ENCODE measurements at places on chromosomes 3 and 15. TPM values are rescaled to one million over a fixed set of nuclear protein-coding genes. Genes with fewer than 3 reads are reported as not detected.

PIF1 gene
- total RNA-seq = 0.39 TPM

LRRK1 gene
- total RNA-seq = 16.0 TPM

ISL2 gene
- total RNA-seq = not detected

CCDC39 gene
- total RNA-seq = not detected

GRCh38 chr3:113751141-113751540 lies 4.3 kb downstream of the ATP6V1A start:
- H3K36me3 ChIP-seq = no peaks in the 10 kb centered on the region
- H3K4me1 ChIP-seq = peaks cover 9% of the 10 kb centered on the region
- no peak overlapping the region for H3K4me3 ChIP-seq
- DNase-seq = no peak
- H3K27me3 ChIP-seq = no peaks in the 10 kb centered on the region
- H3K27ac ChIP-seq = no peak overlapping the region

DNA sequence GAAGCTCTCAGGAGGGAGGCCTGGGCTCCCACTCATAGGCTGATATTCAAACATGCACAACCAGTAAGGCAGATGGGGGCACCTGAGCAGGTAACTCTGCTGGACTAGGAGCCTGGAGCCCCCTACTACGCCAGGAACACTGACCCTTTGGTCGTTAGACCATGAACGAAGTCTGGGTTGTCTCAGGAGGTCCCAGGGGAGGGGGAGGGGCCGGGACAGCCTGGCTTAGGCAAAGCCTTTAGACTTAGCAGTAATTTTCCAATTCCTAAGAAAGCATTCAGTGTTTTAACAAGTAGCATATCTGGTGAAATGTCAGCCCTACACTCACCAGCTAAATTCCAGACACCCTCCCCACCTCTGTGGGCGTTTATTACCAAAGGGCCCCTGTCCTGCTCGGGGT lies 67.4 kb upstream of the ST8SIA2 start:
- no peaks in the 10 kb centered on the region for H3K36me3 ChIP-seq
- no peak overlapping the region for H3K27ac ChIP-seq
- H3K4me3 ChIP-seq = no peak overlapping the region
- no peaks in the 10 kb centered on the region for H3K27me3 ChIP-seq

DNA sequence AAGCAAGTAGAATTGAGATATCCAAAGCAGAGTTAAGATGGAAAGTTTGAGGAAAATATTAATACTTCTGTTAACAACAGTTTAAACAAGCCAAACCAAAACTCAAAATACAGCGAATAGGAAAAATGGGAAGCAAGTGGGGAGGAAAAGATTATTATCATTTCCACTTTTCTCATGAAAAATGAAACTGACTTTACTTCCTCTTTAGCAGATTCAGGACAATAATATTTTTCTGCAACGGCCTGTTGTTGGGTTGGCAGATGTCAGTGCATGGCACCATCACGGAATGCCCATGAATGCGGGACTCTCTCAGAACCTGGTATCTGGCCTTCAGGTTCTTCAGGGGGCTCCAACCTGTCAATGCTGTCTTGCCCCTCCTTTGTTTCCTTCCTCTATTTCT lies 11.1 kb downstream of the ANKUB1 start:
- no peaks in the 10 kb centered on the region for H3K36me3 ChIP-seq
- no peak overlapping the region for H3K27ac ChIP-seq
- H3K4me1 ChIP-seq = no peaks in the 10 kb centered on the region
- H3K4me3 ChIP-seq = no peak overlapping the region

Data from tibial nerve (tissue), 4 donors.